ENCODE measurements at places on chromosomes 6 and 20. TPM values are rescaled to one million over a fixed set of nuclear protein-coding genes. Genes with fewer than 3 reads are reported as not detected.

GRCh38 chr6:43733471-43734293, 36.3 kb upstream of the VEGFA start:
- no peaks in the 10 kb centered on the region for H3K36me3 ChIP-seq
- H3K4me1 ChIP-seq, result no peaks in the 10 kb centered on the region
- no peak overlapping the region for H3K27ac ChIP-seq
- H3K4me3 ChIP-seq, result no peak overlapping the region
- no peaks in the 10 kb centered on the region for H3K27me3 ChIP-seq
- DNase-seq, result no peak

AGPAT1 gene
- 94.8 TPM for total RNA-seq

- H3K4me1 ChIP-seq, result no peaks in the 10 kb centered on the region
- DNase-seq, result no peak
- H3K27me3 ChIP-seq, result no peaks in the 10 kb centered on the region
- no peak overlapping the region for H3K4me3 ChIP-seq
Measured at GRCh38 chr6:47456536-47456975, 21.0 kb upstream of the CD2AP start.

- no peaks in the 10 kb centered on the region for H3K27me3 ChIP-seq
- DNase-seq, result no peak
- no peaks in the 10 kb centered on the region for H3K36me3 ChIP-seq
- no peak overlapping the region for H3K4me3 ChIP-seq
- no peaks in the 10 kb centered on the region for H3K4me1 ChIP-seq
Measured at GRCh38 chr20:16262594-16262993, 310.7 kb downstream of the KIF16B start.

DNA sequence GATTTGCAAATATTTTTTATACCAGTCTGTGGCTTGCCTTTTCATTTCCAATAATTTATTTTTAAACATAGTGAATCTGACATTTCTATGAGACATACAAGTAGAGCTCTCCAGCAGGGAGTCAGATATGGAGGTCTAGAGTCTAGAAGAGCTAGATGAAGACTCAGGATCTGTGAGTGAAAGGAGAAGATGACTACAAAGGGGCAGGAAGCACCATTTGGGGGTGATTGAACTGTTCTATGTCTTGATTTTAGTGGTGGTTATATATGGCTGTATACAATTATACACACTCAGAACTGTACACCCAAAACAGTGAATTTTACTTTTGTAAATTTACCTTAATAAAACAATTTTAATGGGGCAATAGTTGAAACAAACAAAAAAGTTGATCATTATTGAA, 127.9 kb upstream of the BACH2 start:
- no peak overlapping the region for H3K27ac ChIP-seq
- no peaks in the 10 kb centered on the region for H3K36me3 ChIP-seq
- H3K4me1 ChIP-seq, result no peaks in the 10 kb centered on the region
- peaks cover 2% of the 10 kb centered on the region for H3K27me3 ChIP-seq

BMP2 gene
- total RNA-seq, result 9.2 TPM
